Right ventricle myocardium inferior (tissue), 1 donor: ENCODE measurements at places on chromosomes 16 and 17.
A peak's percentile ranks its signal among the peaks of the same experiment; 100 is the strongest.

DNA sequence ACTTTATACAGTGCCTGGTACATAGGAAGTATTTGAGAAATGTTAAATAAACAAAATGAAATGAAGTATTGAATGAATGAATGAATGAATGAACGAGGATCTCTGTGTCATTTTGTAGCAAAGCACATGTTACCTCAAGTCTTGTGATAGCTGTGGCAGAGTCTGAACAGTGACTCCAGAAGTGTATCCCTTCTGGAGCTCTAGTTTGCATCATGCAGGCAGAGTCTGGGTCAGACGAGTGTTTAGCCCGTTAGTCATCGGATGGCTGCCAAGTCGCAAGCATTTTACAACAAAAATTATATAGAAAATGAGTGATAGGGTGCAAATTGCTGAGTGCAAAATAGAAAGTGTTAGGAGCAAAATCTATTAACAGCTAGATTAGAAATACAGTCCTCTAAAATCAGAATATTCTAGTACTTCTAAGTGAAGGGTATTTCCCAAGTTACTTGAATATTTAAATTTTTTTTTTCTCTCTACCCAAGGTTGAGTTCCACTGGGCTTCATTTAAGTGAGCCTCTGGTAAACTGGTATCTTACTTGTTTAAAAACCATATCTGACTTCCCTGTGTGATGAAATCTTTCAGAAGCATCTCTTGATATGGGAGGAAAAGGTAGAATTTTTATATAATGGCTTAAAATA, 113.3 kb downstream of the FTO start:
- no peak for DNase-seq

GRCh38 chr16:52451971-52452421, 94.9 kb downstream of the TOX3 start:
- DNase-seq: no peak

- no peak for DNase-seq
Measured at GRCh38 chr17:55825213-55825612, 74.4 kb downstream of the PCTP start.

GRCh38 chr16:680625-680945, 375 bp downstream of the STUB1 start:
- DNase-seq: no peak

GRCh38 chr16:25108054-25108453, 3.5 kb upstream of the LCMT1 start:
- DNase-seq: no peak

GRCh38 chr16:1005286-1005685, 23.7 kb downstream of the SOX8 start:
- DNase-seq: no peak

DNA sequence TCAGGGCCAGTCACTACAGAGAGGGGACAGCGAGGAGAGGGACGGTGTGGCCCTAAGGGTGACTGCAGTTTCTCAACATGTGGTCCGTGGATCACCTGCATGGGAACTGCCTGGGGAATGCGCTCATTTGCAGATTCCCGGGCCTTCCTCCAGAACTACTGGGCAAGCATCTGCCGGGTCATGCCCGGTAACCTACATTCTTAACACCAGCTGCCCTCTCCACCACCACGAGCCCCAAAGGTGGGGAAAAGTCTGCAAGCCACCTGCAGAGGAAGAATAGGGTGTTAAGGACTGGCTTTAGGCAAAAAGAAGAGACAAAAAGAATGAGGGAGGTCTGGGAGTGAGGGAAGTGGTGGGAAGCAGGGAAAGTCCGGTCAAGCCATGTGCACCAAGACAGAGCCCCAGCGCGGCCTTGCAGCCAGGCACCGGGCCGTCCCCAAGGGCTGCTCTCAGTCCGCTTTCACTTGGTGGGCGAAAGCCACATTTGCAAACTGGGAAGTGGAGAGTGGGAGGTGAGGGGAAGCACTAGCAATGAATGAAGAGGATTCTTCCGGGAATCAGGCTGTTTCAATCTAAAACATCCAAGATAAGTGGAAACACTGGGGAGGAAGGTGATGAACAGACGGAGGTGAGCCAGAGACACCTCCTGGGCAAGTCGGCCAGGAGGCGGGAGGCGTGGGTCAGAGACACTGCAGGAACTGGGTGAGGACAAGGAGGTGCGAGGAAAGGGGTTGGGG, 70.3 kb downstream of the N4BP1 start:
- DNase-seq: no peak

DNA sequence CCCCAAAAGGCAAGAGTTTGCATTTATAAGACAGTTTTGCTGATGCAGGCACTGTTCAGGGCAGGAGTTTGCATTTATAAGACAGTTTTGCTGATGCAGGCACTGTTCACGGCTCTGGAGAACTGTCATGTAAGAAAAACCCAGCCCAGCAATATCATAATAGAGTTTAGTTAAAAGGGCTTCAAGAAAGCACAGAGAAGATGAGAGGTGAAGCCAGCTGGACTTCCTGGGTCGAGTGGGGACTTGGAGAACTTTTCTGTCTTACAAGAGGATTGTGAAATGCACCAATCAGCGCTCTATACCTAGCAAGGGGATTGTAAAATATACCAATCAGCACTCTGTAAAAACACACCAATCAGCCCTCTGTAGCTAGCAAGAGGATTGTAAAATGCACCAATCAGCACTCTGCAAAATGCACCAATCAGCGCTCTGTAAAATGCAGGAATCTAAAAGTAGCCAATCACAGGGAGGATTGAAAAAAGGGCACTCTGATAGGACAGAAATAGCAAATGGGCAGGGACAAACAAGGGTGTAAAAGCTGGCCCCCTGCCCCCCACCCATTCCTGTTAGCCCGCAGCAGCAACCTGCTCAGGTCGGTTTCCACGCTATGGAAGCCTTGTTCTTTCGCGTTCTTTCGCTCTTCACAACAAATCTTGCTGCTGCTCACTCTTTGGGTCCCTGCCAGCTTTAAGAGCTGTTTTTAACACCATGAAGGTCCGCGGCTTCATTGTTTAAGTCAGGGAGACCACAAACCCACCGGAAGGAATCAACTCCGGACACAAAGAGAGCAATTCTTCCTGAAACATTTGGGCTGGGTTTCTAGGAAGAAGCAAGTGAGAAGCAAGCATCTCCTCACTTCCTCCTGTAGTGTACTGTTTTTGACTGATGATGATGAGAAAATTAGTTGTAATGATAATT, 1.8 kb upstream of the CBX1 start:
- DNase-seq: no peak

DNA sequence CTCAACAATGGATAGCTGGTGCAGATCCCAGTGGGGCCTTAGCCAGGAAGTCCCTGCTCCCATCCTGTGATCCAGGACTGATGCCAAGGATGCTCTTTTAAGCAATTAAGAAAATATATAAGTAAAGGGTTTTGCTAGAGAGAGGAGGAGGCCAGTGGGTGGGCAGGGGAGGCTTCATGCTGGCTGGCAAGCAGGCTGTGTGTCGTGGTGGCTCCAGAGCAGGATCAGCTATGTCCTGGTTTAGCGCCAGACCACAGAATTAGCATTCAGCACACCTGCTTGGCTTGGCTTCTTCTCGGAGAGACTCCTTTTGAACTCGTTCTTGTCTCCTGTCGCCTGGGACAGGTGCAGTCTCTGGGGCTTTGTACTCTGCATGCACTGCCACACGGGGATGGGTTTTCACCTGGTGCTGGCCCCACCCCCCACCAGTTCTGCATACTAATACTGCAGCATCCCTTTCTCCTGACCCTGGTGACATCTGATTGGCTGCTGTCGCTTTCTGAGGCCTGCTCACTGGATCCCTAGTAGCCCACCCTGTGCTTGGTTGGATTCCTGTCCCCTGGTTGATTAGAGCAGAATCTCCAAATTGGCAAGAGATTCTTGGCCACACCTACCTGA, 66.1 kb downstream of the PLD6 start:
- peak; percentile 30 for DNase-seq
